Bronchus fibroblast of lung (primary cell): ENCODE measurements at places on chromosomes 6 and 20. TPM values are rescaled to one million over a fixed set of nuclear protein-coding genes. Genes with fewer than 3 reads are reported as not detected.

Gene ME1
- total RNA-seq: 18.0 and 19.0 TPM in 2 replicates

Gene C6orf118
- total RNA-seq: not detected in 2 replicates

Gene IMPG1
- total RNA-seq: 0.30 TPM in 1 of 2 replicates, not detected in the other

Gene KCNQ5
- 0.30 and 0.50 TPM in 2 replicates for total RNA-seq

Gene LRRN4
- 0.15 TPM in 1 of 2 replicates, not detected in the other for total RNA-seq

Gene ARMH2
- total RNA-seq: not detected in 2 replicates

Gene PERP
- 33.6 and 38.5 TPM in 2 replicates for total RNA-seq

Gene TSHZ2
- under 0.01 and 0.17 TPM in 2 replicates for total RNA-seq

Gene STX11
- total RNA-seq: 0.50 and 1.2 TPM in 2 replicates

Gene FNDC1
- total RNA-seq: 0.15 and 0.17 TPM in 2 replicates

Gene PRL
- not detected in 2 replicates for total RNA-seq

Gene LSM14B
- 26.9 and 27.6 TPM in 2 replicates for total RNA-seq

Gene SNAP91
- total RNA-seq: 0.15 TPM in 1 of 2 replicates, not detected in the other

Gene SLC17A3
- total RNA-seq: not detected in 2 replicates

Gene SLC35D3
- not detected in 2 replicates for total RNA-seq

Gene ZBTB12
- total RNA-seq: 3.0 and 3.3 TPM in 2 replicates

Gene GDAP1L1
- total RNA-seq: not detected in 2 replicates

Gene FRK
- 0.15 and 0.17 TPM in 2 replicates for total RNA-seq
